ENCODE measurements at places on chromosomes 3 and 15.
A peak's percentile ranks its signal among the peaks of the same experiment; 100 is the strongest.

DNA sequence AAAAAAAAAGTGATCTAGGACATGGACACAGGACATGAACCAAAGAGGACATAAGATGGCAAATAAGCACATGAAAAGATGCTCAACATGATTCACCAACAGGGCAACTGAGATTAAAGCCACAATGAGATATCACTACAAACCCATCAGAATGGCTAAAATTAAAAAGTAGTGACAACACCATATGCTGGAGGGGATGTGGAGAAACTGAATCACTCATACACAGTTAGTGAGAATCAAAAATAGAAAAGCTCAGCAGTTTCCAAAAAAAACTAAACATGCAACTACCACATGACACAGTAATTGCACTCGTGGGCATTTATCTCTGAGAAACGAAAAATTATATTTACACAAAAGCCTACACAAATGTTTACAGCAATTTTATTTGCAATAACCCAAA, 27.9 kb upstream of the ACKR4 start:
- DNase-seq = no peak

- no peak for DNase-seq
Measured at GRCh38 chr15:69576948-69577351, 124.3 kb downstream of the RPLP1 start.

- peak; percentile 45 for DNase-seq
Measured at GRCh38 chr15:67479781-67480505, 41.0 kb upstream of the C15orf61 start.

DNA sequence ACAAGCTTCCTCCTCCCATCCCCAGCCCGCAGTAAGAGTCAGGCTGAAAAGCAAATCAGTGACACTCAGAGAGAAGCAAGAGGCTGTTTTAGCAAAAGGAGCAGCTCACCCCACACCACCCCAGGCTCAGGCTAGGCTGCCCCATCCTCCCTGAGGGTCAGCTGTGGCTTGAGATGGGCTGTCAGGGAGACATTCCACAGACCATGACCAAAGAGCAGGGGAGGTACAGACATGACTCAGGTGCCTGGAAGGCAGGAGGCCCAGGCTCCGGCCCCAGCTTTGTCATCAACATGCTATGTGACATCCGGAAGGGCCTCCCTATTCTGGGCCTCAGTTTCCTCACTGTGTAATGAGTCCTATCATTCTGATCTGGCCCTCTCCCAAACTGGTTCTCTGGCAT, 24.7 kb downstream of the HCN4 start:
- no peak for DNase-seq

DNA sequence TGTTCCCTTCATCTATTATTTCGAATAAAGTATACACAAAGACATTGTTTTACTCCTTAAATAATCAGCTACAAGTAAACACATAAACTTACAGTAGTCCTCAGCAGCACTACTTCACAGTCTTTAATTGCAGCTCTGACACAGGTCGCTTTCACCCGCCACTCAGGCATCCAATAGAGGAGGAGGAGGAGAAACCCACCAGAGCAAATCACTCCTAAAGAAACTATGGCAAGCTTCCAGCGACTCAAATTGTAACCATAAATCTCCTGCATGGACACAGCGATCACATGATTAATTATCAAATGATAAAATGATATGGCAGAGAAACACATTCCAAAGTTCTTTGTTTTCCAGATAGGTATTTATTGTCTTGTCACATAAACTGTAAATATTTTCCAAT, 26.2 kb downstream of the ATP13A3 start:
- DNase-seq = no peak

Measured in HFF-Myc (cell line).